ENCODE measurements at places on chromosomes 6 and 20. TPM values are rescaled to one million over a fixed set of nuclear protein-coding genes. Genes with fewer than 3 reads are reported as not detected.

DNA sequence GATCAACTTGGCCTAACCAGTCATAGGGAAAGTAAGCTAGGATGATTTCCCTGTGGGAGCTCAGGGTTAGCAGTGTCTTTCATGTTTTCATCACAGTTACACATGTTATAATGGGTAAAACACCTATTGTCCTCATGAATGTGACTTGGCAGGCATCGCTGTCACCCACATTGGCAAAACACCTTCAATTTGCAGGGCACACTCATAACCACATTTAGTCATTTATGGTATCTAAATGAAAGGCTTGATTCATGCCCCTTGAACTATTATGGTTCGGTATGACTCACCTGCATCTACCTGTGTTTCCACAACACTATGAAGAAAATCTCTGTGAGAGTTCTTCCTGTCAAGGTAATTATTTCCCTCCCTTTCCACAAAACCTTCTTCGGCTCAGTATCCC, 49.2 kb downstream of the FRK start:
- no peak for DNase-seq

- no peak for DNase-seq
Measured at GRCh38 chr6:161507375-161507774, 233.5 kb upstream of the AGPAT4 start.

GRCh38 chr20:10954137-10954840, 280.5 kb upstream of the JAG1 start:
- no peak for DNase-seq

- DNase-seq: no peak
Measured at GRCh38 chr6:3808199-3808598, 41.0 kb upstream of the FAM50B start.

ZC3H12D gene
- total RNA-seq: 3.0 TPM

DNA sequence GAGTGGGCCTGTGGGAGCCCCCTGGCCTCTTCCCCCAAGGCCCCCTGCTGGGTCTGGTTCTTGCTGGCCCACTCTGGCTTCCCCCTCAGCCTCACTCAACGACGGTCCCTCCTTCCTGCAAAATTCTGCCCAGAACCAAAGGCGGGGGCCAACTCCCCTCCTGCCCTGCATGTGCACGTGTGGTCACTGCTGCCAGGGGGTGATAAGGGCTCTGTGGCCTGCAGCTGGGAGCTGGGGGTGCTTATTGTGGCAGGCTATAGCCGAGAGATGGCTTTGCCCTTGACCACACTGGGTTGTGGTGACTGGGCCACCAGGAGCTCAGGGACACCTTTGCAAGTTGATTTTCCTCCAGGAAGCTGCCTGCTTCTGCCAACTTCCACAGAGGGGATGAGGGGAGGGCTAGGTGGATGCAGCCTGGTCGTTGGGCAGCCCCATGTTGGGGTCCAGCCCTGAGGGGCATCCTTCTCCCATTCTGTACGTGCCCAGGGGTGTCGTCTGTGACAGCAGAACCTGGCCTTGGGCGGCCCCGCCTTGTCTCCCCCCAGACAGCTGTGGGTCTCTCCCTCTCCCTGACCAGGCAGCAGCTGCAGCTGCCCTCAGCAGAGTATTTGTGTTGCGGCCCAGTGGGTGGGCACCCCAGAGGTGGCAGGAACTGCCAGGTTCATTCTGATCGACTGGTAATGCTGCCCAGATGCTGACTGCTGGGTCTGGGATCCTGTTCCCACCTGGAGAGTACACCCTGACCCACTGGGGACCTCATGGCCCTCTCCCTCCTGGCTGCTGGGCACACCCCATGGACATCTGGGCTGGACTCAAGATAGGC, 5.6 kb downstream of the TCEA2 start:
- DNase-seq: no peak

PRSS35 gene
- total RNA-seq: 0.26 TPM

ZSWIM3 gene
- 2.2 TPM for total RNA-seq

FRS3 gene
- 3.4 TPM for total RNA-seq

GRCh38 chr6:139539852-139540251, 165.4 kb upstream of the CITED2 start:
- DNase-seq: no peak

- no peak for DNase-seq
Measured at GRCh38 chr6:8088886-8089285, 13.5 kb downstream of the EEF1E1 start.

DNA sequence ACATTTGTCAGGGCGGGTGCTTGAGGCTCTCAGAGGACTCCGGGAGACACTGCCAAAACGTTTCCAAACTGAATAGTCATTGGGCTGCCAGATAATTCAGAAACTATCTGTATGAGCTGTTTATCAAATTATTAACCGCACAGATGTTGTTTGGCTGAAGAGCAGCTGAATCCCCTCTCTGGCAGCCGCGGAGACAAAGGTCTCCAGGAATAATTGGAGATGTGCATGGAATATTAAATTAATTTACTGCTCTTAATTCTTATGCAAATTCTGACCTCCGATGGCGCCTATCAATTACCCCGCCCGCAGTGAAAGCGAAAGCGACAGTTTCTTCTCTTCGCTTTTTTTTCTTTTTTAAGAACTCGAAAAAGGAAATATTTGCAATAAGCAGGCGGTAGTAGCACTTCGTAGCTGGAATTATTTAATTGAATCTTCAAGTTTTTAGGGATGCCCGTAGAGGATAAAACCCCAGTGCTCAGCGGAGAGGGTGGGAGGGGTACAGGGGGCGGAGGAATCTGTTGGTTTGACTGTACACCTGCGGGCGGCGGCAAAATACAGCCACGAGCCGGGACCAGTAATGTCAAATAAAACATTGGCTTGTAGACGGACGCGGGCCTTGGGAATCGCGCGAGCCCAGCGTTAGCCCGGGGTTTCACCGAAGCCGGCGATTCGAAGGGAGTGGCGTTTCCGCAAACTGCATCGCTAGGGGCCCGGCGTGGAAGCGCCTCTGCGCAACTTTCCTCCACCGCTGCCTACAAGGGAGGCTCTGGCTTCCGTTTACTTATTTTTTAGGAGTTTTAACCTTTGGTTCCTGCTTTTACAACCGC, 6.2 kb downstream of the LINC00237 start:
- DNase-seq: no peak

DNA sequence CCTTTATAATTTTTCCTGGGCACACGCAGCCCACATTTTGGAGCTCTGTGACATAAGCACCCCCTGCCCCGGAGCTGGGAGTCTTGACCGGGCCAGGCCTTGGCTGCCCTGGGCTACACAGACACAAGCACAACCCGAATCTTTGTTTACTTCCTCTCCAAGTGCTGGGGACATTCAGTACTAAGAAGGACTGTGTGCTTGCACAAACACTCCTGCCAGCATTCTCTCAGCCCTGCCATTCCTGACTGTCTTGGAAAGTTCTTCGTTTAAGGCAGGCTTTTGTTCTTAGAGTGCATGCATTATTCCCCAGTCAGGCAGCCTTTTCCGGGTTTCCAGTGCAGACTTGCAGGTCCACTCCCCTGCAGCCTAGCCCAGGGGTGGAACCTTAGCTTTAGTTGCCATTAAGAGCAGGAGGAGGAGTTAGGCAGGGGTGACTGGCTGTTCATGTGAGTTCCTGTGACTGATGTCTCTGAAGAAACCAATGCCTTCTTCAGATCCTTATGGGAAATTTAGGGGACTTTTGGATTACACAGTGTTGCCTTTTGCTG, 28.6 kb downstream of the FOXO3 start:
- no peak for DNase-seq

PROCR gene
- 103 TPM for total RNA-seq
